Activated T-cell treated with anti-CD3 and anti-CD28 coated beads, Interleukin-2, amount 50 U/mL, for 24 hours (primary cell): ENCODE measurements at places on chromosomes 6 and 20.

DNA sequence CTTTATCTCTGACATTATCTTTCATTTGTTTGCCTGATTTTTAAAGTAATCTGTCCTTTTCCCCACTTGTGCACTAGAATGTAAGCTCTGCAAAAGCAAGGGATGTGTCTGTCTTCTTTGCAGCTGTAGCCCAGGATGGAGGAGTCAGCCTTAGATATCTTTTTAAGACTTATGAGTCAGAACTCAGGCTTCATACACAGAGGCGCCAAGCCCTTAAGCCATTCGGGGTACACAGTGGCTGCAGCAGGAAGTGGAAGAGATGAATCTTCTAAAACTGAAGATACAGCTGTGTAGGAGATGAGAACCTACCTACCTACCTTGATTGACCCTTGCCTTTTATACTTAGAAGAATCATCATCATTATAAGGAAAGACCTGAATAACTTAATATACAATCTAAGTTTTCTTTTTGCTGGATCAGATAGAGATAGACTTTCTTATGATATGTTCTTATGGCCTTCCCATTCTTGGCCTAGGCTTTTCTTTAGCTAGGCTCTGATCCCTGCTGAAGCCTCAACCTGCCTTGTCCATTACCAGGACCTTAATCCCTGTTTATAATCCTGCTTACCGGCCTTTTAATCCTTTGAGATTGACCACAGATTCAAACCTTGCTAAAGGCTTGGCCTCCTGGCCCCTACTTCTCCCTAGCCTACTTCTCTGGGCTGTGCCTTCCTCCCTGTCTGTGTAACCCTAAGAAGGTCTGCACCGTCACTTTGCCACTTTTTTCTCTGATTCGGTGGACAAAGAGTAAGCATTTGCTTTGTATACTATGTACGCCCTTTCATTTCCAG, 304.5 kb downstream of the PRL start:
- DNase-seq: no peak

GRCh38 chr20:5160882-5161281, 34.1 kb downstream of the CDS2 start:
- no peak for DNase-seq

DNA sequence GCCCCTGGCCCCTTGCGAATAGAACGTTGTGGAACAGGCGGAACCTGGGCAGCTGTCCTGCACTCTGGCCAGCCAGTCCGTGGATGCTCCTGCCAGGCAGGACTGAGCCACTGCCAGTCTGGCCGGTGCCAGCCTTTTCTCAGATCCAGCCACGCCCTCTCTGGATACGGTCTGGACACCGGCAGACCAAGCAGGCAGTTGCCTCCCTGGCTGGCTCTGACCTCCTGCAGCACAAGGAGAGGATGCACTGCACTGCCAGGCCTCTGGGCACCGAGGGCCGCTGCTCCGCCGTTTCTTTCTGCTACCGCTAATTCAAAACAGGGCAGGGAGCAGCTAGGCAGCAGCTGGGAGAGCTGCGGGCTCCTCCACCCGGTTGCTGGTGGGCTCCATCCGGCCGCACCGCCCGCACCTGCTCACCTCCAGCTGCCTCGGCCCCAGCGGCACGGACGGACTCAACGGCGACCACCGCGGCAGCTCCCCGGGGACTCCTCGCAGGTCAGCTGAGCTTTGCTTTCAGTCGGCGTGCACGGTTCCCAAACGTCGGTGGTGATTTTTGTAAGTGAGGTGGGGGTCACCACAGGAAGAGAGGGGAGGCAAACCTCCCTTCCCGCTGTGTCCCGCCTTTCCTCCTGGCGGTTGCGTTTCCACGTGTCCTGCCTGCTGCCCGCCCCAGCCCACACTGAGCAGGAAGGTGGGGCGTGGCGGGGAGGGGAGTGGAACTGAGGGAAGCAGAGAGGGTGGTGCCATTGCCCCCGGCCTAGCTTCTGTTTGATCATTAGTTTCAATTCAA, 30.3 kb upstream of the AFDN start:
- no peak for DNase-seq

DNA sequence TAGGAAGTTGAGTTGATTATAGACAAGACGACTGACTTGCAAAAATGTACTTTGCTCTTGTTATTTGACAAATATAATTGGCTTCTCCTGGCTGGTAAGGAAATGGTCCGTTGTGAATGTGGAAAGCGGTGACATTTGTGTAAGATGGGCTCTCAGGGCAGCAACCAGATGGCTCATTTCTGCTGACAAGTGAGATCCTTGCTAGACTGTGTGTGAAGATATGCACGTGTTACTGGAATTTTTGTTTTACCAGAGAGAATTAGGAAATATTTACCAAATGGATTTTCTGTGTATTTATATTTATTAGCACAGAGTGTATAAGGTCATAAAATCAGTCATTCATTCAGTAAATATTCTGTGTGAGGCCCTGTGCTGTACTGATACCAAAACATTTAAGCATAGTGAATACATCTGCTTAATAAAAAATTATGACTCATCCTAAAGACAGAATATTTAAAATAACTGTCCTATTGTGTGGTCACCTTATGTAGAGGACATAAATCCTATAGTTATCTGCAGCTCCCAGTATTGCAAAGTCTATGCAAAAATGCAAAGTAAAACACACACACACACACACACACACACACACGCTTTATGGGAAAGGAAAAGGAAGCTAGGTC, 109.9 kb upstream of the ASF1A start:
- DNase-seq: no peak

GRCh38 chr6:54827010-54827409, 19.6 kb upstream of the FAM83B start:
- DNase-seq: no peak
